ENCODE measurements at places on chromosomes 7 and 10.

- DNase-seq: peak; percentile 7
These were observed 236.3 kb upstream of the ANKRD30A start for GRCh38 chr10:36888925-36889573.

DNA sequence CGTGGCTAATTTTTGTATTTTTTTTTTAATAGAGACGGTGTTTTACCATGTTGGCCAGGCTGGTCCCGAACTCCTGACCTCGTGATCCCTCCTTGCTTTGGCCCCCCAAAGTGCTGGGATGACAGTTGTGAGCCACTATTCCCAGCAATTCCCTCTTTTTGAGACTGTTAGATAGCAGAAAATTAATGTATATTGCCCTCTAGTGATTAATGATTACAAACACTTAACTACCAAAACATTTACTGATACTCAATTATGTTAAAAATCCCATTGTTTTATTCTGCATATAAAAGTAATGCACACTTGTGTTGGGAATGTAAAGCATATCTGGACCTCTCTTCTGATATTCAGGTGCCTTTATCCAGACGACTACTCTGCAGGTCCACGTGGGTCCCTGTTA, 41.2 kb upstream of the COBL start:
- no peak for DNase-seq

- no peak for DNase-seq
These were observed 185.8 kb downstream of the SDK1 start for GRCh38 chr7:3486841-3487240.

DNA sequence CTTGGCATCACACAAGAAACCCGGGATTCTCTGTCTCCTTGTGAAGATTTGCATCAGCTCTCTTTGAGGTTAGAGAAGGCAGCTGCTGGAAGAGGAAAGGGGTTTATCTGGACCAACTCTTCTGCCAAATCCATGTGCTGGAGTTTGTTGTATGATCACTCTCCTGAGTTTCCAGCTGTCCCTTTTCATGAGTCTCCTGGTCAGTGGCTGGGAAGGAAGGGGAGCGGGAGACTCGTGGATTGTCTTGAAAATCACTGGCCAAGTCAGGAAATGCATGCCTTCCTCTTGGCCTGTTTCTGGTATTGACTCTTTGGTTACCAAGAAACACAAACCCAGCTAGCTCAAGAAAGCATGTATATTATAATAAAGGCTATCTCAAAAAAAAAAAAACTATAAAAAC, 38.8 kb downstream of the TACR2 start:
- no peak for DNase-seq

- DNase-seq: no peak
These were observed 103.4 kb downstream of the EVX1 start for GRCh38 chr7:27345997-27346396.

- DNase-seq: no peak
These were observed 26.5 kb upstream of the BET1 start for GRCh38 chr7:94030634-94031033.

DNA sequence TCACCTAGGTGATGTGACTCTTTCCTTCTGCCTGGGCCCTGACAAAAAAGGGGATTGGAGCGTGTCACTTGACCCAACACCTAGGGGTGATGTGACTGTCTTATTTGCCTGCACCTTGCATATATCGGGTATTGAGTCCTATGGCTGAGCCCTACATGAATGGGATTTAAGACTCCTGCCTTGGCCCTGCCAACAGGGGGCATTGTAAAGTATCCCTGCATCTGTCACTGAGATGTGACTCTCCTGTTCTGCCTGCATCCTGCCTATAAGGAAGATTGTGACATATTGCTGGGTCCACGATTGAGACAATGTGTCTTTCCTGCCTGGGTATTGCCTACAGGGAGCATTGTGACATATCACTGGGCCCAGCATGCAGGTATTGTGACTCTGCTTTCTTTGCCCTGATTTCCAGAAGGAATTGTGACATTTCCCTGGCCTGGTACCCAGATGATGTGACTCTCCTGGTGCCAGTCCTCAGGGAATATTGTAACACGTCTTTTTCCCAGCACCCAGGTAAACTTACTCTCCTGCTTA, 14.2 kb upstream of the ZNF107 start:
- DNase-seq: no peak

DNA sequence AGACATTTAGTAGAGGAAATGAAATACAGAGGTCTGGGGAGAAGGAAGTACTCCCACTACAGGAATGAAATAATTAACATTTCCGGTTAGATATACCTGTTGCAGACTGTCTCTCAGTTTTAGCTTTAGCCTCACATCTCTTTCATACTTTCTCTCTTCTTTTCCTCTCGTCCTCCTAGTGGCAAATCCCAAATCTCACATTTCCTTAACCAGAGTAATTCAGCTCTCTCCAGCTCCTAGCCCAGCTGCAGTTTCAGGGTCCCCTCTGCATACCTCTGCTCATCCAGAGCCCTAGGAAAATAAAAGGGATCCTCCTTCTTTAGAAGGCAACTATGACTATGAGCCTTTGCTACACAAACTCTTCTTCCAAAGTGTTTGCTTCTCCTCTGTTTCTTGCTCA, 643.2 kb downstream of the PHTF2 start:
- no peak for DNase-seq

DNA sequence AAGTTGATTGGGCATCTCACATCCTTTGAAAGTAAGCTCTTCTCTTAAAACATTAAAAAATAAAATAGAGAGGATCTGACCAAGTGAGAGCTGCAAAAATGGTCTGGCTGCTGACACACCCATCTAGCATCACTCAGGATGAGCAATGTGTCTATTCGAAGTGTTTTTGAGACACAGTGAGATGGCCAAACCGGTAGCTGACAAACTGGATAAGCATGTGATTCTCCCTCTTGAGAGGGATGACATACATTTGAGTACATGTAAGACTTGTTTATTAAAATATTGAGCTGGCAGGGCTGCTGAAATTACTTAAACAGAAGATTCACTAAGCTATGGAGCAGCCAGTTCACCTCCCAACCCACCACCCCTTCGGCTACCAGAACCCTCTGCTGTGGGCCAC, 333.9 kb downstream of the ADRA2A start:
- DNase-seq: no peak

GRCh38 chr7:134851141-134851540, 71.7 kb downstream of the CALD1 start:
- no peak for DNase-seq

DNA sequence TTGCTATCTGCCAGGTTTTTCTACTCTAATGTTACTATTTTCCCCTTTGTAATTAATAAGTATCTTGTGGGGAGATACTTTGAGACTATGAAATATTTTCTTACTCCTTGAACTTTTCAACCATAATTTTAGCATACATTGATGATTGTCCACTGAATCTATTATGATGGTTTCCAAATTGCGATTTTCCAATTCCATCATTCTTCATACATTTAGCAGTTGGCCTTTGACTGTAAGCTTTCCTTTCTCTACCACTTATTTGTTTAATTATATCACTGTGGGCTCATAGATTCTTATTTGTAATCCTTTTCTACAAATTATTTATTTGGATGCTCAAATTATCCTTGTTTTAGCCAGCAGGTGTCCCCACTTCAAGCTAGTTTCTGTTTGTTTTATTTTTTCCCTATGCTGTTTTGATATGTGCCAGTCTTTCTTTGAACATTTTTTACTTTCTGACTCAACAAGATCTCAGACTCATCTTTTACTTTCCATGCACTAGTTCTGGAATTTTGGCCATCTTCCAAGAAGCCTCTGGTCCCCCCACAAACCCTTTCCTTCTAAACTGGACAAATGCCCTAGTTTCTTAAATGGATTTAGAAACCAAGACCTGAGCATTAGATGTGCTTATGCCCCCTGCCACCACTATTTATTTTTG, 11.4 kb upstream of the MRPS16 start:
- DNase-seq: no peak

GRCh38 chr10:77348751-77349150, 288.9 kb downstream of the KCNMA1 start:
- DNase-seq: no peak

- no peak for DNase-seq
These were observed 18.8 kb downstream of the MYO3A start for GRCh38 chr10:25952857-25953256.

- DNase-seq: no peak
These were observed 268.5 kb downstream of the RPS24 start for GRCh38 chr10:78301891-78302738.

GRCh38 chr10:72104472-72105097, 16.2 kb upstream of the SPOCK2 start:
- DNase-seq: no peak

DNA sequence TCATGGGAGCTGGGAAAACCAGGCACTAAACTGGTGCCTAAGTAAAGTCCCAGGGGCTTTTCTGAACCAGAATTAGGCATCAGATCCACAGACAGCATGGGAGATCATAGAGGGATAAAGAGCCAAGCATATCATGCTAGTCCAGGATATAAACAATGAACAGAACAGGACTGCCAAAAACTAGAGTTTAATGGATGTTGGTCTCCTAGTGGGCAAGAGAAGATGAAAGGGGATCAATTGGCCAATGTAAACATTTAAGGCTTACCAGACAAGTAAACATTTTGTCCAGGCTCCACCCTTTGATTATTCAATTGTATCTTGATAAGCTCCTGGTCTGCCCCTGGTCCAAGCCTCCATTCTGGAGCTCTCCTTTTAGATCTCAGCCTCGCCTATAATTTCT, 18.9 kb downstream of the MACC1 start:
- no peak for DNase-seq

DNA sequence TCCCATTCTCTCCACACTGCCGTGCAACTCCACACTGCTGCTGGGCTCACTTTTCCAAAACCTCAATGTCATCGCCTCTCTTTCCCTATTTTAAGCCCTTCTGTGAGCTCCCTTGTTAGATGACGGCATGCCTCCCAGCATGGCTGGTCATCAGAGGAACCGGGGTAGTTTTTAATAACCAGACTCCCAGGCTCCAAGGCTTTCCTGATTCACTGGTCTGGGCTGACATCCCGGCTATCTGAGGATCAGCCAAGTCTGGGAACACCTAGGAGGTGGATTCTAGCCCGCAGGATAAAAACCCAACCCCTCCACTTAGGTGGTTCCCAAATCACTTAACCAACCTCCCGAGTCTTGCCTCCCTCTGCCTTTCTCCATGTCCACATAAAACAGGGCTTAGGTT, 295.4 kb upstream of the FZD8 start:
- DNase-seq: no peak

DNA sequence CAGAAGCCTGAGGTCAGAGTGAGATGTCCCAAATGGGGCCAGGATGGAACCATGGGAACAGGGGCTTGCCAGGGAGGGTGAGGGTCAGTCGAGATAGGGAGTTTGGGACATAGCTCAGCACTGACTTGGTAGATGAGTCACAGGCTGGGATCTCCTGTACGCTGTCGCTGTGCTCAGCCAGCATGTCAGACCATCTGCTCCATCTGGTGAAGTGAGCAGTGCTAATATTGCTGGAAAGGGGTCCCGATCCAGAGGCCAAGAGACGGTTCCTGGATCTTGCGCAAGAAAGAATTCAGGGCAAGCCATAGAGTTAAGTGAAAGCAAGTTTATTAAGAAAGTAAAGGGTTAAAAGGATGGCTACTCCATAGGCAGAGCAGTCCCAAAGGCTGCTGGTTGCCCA, 505.6 kb downstream of the GALNT17 start:
- DNase-seq: no peak

- no peak for DNase-seq
These were observed 432.9 kb downstream of the GATA3 start for GRCh38 chr10:8487346-8487745.

DNA sequence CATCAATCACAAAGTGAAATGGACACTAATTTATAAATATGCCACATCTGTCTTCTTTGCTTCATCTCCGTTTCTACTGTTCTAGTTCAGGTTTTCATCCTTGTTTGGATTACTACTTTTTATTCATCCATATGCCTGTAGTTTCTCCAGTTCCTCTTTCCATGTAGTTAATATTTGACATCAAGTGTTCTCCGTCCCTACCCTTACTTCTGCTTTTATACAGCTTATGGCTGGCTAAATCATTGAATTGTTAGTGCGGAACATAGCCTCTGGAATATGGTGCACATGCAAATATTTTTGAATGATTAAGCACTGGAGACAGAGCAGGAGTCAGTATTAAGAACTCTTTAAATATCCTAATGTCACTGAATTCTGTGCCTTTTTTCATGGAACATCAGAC, 230.0 kb upstream of the PPP1R3A start:
- no peak for DNase-seq

DNA sequence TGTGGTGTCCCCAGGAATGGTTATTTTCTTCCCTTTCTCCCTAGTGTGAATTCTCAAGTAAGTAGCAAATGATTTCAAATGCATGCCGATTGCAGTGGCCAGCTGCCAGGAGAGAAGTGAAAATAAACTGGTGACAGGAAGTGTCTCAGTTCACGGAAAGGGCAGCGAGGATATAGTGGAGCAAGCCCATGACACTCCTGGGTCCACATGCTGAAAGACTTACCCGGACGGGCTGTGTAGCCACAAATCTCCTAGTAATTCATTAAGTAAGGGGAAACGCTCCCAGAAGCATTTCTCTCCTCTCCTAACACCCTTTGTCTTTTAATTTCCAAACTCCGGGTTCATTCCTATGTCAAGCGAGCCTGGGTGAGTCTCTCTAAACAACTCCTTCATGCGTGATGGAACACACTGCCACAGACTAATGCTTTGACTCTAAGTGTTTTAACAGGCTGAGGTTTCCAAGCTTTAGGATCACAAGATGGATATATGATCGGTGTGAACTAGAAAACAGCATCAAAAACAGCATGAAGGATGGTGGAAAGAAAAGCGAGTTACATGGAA, 125.6 kb downstream of the CYP26A1 start:
- no peak for DNase-seq
